HL-60 (cell line): ENCODE measurements at places on chromosomes 5 and 9.

- DNase-seq, result no peak
Measured at GRCh38 chr9:71812385-71812784, 44.1 kb upstream of the CEMIP2 start.

- no peak for DNase-seq
Measured at GRCh38 chr9:134661791-134662142, 20.2 kb downstream of the COL5A1 start.

GRCh38 chr9:33651125-33651524 lies 127.1 kb downstream of the ANKRD18B start:
- DNase-seq, result no peak

DNA sequence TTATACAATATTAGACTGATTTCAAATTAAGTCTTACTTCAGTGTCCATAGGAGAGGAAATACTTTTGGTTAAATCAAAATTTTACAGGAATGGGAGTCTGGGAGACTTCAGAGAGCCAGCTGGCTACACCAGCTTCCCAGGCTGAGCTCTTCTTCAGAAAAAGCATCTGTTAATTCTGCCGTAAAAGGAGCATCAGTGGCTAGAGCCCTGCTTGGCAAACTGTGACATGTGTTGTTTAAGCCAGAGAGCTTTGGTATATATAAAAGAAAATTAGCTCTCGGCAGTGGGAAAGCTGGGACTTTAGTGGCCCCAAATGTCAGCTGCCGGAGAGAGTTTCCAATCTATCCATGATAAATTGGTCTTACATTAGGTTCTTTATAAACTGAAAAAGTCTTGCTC lies 378.8 kb upstream of the TUSC1 start:
- no peak for DNase-seq

GRCh38 chr9:137809040-137809576 lies 68.5 kb upstream of the CACNA1B start:
- no peak for DNase-seq

GRCh38 chr9:5569409-5569808 lies 59.1 kb downstream of the PDCD1LG2 start:
- DNase-seq, result peak; percentile 34

- no peak for DNase-seq
Measured at GRCh38 chr5:157222506-157223230, 42.0 kb downstream of the ITK start.

DNA sequence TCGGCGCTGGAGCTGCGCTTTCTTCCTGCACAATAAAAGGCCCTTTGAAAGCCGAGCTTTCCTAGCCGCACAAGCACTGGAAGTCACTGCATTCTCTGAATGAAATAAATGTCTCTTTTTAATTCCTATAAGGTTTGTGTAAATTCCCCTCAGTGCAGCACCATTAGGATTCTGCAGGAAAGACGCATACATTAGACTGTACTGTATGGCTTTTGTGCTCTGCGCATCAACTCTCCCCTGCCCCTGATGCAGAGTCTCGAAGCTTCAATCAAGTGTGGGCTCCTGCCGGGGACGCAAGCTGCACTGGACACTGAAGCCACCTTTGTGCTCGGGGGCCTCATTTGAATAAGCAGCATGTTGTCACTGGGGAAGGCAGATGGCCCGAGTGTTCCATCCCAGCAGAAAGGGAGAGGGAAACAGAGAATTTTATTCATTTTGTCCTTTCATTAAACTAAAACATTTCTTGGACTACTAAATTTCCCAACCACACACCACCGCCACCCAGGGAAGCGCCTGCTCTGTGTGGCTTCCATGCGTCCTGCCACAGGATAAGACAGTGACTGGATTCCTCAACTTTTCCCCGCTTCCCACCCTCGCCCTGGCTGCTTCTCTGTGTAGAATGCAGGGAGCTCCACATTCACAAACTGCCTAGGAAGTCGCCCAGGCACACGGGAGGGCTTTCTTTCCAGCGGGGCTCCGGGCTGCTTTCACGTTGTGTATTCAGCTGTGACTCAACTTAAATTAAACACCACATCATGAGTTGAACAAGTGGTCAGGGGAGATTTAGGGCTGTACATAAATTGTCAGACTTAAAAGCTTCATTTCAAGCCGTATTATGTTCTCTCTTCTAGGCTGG lies 635.4 kb downstream of the IRX1 start:
- DNase-seq, result no peak

DNA sequence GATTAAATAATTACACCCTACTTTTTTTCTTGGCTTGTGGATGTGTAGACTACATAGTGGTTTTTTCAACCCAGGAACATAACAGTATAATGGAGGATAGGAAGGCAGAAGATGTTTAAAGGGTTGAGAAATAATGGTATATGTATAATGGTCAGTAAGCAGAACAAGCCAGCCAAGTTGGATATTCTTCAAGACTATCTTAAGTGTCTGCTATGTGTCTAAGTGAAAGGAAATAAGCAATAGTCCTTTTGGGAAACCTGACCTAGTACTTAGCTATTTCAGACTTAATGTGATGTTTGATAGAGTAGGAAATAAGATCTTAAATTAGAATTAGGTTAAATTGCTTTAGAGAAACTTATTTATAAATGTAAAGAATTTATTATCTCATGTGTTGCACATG lies 85.7 kb downstream of the PTPDC1 start:
- no peak for DNase-seq
